SK-N-MC (cell line): ENCODE measurements at places on chromosomes 7 and 10.

DNA sequence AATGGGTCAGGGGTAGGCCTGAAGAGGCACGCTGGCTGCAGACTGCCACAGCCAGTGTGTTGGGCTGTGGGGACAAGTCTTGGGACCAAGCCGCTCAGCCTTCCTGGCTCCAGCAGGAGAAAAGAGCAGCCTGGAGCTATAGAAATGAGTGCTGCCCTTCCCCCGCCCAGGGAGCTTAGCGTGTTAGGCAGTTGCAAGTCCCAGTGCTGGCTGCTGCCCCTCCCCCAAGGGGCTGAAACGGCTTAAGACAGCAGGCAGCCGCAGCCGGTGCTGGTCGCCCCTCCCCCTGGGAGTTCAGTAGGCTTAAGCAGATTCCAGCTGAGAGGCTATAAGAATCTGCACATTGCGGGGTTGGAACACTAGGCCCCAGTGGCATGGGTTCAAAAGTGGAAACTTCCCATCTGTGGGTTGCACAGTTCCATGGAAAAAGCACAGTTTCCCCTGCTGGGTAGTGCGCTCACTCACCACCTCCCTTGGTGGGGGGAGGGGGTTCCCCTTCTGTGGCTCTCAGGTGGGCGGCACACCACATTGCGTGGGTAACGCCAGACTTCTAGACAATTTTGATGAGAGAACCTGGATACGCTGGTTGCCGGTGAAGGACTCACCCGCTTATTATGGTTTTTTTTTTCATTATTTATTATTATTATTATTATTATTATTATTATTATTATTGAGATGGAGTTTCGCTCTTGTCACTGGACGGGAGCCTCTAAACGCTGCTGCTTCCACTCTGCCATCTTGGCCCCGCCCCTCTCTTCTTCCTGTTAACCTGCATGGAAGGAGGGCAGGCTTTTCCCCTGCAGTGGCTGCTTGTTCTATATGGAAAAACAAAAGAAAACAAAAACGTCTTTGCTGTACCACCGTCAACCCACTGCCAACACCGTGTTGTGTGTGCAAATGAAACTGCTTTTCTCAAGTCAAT is 151.1 kb downstream of the CXCL12 start:
- no peak for DNase-seq

GRCh38 chr10:33600381-33600780 is 265.9 kb upstream of the NRP1 start:
- no peak for DNase-seq

GRCh38 chr10:47331491-47331890 is 9.2 kb downstream of the GDF2 start:
- no peak for DNase-seq

- no peak for DNase-seq
Measured at GRCh38 chr10:61321041-61321857, 131.9 kb downstream of the TMEM26 start.

DNA sequence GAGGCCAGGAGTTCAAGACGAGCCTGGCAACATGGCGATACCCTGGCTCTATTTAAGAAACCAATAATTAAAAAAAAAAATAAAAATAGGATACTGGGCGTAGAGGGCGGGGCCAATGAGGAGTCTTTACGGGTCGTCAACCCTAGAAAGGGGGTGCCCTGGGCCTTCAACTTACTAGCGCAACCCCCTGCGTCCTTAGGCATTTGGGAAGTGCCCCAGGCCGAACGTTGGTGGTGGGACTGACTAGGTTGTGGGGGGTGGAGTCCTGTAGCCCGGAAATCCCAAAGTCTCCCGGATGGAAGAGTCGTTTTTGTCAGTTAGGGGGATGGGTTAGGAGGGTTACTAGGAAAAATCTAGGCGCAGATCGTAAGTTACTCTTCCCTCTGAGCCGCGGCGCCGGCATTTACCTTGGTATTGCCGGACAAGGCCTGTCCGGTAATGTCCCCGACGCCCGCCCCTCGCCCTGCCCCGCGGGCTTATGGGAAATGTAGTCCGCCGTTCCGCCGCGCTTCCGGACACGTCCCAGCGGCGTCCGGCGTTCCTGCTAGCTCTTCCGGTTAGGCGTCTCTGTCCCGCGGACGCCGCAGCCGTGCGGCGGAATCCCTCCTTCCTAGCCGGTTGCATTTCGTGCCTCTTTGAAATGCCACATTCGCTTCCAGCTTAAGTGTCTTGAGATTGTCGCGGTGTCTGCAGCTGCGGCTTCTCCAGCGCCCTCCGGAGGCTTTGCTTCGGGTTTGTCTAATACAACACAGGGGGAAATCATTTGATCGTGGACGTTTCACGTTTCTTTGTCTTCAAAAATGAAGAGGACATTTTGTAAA is 1.3 kb upstream of the ACBD5 start:
- DNase-seq: no peak

GRCh38 chr7:86407291-86407690 is 236.4 kb upstream of the GRM3 start:
- DNase-seq: no peak

GRCh38 chr7:107027208-107027607 is 17.3 kb upstream of the PRKAR2B start:
- DNase-seq: no peak

GRCh38 chr10:18523025-18523424 is 128.4 kb downstream of the NSUN6 start:
- no peak for DNase-seq

GRCh38 chr10:128047991-128048818 is 78.0 kb downstream of the MKI67 start:
- DNase-seq: no peak

DNA sequence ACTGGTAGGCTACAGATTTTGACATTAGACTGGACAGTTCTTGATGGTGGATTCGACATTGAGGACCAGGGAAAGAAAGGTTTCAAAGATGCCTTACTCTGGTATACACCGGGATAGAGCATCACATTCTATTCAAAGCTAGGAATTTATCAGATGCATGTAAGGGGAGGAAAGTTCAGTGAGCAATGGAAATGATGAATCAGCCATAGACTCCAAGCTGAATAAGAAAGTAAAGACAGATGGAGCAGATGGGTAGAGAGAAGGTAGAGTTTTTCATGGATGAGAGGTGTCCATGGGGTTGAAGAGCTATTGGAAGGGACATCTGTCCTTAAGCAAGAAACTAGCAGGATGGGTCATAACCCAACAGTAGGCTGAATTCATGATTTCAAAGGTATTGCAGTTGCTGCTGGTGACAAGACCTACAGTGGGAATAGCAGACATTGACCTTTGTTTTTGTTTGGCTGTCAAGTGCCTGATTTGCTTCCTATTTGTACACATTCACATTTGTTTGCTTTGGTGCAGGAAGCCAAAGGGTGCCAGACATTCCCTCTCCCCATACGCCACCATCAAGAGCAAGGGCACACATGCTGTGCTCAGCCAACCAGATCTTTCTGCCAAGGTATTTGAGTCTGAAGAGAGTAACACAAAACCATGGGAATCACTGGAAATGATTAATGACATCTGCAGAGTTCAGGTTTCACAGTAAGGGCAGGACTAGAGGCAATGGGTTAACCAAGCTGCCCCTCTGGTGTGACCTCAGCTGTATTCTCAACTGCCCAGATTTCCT is 8.6 kb upstream of the CACUL1 start:
- DNase-seq: no peak
